GM12891 (cell line): ENCODE measurements at places on chromosomes 7 and 10.

GRCh38 chr10:33065111-33065510 lies 107.1 kb upstream of the ITGB1 start:
- DNase-seq: no peak

DNA sequence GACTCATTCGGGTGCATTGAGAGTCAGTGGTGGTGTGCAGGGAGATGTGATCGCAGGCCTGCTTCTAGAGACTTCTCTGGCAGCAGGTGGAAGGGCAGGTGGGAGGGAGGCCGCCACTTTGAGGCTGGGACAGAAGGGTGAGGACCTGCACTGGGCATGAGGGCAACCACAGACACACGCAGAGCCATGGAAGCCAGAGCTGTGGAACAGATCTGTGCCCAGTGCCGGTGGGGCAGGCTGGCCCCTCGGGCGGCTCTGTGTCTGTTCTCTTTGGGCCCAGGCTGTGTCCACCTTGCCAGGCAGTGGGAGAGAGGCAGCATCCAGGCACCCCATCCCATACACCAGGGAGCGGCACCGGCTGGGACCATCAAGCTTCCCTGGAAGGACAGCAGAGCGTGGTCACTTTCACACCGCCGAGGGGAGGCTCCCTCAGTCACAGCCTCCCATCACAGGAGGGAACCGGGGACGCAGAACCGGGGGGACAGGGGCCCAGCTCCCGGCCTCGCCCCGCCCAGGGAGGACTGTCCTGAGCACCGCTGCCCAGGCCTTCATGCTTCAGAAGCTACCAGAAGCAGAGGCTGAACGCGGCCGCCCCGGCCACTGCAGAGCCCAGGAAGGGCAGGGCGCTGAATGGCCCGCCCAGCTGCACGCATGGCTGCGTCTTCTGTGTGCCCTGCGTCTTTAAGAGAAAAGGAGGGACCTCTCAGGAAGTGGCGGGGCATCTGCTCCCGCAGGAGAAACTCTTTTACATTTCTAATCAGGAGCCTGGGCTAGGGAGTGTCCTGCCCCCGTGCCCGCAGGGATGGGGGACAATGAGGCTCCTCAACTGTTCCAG lies 32.1 kb downstream of the EN2 start:
- no peak for DNase-seq

DNA sequence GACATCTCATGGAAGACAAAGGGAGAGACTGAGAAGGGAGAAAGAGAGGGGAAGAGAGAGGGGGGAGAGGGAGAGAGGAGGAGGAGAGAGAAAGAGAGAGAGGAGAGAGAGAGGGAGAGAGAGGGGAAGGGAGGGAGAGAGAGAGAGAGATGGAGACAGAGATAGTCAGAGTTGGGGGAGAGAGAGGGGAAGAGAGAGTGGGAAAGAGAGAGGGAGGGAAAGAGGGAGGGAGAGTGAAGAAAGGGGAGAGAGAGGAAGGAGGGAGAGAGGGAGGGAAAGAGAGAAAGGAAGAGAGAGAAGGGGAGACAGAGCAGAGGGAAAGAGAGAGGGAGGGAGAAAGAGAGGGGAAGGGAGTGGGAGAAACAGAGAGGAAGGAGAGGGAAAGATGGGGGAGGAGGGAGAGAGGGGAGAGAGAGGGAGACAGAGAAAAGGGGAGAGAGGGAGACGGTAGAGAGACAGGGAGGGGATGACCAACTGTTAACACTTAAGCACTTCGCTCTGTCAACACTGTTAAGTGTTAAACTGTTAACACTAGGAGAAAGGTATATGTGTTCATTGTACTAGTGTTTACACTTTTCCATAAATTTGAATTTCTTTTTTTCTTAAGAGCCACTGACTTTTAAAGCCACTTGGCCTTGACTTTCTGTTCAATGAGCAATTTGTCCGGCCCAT lies 21.8 kb upstream of the SDK1 start:
- no peak for DNase-seq

GRCh38 chr7:137006293-137006692 lies 137.8 kb downstream of the CHRM2 start:
- DNase-seq: no peak

GRCh38 chr7:77454802-77455201 lies 38.7 kb upstream of the GSAP start:
- DNase-seq: no peak

DNA sequence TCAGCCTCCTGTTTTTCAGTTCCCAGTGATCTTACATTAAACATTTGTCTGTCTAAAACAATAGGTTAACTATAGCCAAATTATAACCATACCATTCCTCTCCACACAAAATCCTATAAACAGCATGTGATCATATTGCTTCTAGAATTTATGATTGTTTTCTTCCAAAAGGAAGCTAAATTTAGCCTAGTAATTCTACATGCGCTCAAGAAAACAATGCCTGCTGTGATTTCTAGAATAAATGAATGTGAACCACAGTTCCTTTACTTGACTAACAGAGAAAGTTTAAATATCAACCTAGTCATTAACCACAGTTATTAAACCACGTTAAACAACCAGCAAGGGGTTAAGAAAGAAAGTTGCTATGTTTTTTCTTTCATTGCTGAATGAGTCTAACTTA lies 26.4 kb downstream of the MET start:
- no peak for DNase-seq

DNA sequence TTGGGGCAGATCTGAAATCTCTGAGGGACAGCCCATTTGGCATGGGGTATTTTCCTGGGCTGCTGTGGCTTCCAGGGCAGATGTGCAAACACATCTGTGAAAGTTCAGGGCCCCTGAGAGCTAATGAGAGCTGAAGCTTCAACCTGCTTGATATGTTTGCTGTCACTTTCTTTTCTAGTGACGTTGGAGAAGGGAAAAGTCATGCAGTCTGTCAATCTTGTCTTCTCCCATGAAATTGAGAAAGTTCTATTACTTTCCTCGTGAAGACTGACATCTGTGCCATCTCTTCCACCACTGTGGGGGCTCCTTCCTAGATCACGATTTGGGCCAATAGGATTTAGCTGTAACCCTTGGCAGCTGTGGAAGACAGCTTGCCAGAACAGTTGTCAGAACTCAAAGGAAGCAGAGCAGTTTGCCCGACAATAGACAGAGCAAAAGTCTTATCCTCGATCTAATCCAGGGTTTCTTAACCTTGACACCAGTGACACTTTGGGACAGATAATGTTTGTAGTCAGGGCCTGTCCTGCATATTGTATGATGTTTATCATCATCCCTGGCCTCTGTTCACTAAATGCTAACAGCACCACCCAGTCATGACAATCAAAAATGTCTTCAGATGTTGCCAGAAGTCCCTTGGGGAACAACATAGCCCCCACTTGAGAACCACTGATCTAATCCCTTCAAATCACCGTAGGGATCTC lies 586.5 kb downstream of the LRMDA start:
- no peak for DNase-seq

GRCh38 chr7:2475678-2476015 lies 551 bp downstream of the GRIFIN start:
- DNase-seq: no peak

DNA sequence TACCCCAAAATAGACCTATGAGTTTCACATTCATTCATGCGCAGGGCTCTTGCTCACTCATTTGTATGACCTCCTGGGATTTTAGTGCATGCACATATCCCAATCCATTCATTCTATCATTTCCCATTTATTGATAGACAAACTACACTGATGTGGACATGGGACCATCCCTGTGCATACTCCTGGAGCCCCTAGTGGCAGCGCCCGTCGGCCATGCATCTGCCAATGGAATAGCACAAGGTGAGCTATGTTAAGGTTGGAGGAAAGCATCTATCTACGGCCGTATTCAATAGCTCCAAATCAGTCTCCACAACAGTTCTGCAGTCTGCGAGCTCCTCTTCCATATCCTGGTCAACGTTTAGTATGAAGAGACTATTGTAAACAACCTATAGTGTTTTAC lies 31.7 kb upstream of the FIGNL1 start:
- no peak for DNase-seq

GRCh38 chr10:44435196-44435595 lies 50.3 kb upstream of the CXCL12 start:
- no peak for DNase-seq

- no peak for DNase-seq
Measured at GRCh38 chr10:5940807-5941218, 36.5 kb downstream of the IL15RA start.

DNA sequence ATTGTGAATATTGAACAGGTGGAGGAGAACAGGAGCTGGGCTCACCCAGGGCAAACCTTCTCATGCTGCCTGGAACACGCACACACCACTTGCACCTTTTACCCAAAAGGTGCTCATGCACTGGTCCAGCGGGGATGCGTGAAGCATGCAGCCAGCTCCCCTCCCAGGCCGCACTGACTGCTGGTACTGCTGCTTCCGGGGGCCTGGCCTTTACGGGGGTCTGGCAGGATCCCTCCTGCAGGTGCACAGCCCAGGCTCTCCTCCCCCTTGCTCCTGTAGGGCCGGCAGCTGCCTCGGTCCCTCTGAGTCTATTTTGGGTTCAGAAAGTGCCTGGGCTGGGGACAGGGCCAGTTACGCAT lies 221.7 kb downstream of the DNAJB6 start:
- no peak for DNase-seq

DNA sequence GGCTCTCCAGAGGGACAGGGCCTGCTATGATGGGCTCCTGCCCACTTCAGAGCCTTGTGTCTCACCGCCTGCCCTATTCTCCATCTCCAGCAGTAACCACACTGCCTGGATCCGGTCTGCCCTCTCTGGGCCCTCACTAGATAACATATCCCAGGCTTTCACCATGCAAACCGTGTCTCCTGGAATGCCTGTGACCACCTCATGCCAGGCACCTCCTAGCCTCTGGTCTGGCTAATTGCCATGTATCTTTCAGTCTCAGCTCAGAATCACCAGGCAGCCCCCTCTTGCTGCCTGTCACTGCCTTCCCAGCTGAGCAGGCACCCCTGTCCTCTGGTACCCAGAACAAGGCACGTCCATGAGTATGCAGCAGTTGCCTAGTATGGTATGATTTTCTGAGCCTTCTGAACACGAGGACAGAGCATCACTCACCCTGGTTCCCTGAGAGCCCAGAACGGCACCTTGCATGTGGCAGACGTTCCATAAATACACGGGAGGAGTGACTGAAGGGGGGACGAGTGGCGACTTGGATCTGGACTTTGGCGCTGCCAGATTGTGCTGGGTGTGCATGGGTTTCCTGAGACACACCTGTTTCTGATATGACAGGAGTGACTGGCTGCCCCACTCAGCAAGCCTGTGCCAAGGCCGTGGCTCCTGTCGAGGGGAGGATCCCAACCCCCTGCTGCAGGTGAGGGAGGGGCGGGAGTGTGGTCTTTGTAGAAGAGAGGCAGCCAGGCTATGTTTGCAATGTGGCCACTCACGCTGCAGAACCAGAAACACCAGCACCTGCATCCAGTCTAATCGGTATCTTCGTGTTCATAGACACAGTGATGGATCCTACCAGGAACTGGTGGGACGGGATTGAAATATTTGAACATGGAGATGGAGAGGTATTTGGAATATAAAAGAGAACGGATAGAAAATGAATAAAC lies 95.2 kb downstream of the VOPP1 start:
- no peak for DNase-seq

DNA sequence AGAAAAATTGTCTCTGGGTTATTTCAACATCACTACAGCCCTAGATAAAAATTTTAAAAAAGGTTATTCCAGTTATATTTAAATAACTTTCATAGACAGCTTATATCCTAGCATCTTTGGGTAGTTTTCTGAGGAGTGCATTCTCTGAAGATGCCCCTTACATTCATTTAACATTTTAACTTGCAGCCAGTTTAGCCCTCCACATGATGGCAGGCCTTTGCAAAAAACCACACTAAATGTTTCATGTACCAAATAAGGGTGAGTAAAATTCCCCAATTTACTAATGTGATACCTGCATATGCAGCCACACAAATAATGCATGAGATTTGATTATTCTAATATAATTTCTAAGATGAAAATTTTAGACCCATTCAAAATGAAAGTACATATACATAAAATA lies 108.4 kb upstream of the ZWINT start:
- DNase-seq: no peak

- no peak for DNase-seq
Measured at GRCh38 chr10:78211561-78212051, 177.9 kb downstream of the RPS24 start.

GRCh38 chr7:16912540-16912939 lies 30.8 kb upstream of the AGR3 start:
- no peak for DNase-seq

DNA sequence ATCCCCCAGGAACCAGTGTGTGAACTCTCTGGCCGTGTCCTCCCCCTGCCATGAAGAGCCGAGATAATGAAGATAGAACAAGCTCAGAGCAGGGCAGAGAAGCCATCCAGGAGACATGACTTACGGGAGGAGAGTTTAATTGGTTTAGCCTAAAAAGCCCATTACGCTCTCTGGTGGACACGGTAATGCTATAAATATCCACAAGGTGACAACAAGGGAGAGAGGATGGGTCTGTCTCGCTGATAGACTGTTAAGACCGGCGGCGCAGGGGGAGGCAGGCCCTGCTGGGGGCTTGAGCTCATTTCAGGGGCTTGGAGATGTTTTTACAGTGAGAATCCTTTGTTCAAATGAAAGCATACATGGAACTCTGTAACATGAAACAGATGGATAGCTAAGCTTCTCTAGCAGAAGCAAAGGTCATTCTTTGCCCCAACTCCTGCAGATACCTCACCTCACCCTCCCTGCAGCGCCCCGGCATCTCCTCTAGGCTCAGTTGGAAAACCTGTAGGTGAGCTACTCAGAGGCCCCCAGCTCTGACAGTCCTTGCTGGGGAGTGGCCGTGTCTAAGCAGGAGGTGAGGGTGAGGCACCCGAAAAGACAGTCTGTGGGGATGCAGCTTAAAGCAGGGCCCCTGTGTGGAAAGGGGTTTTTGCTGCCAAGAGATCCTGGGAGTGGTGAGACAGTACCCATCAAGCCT lies 40.8 kb upstream of the LOXL4 start:
- no peak for DNase-seq

GRCh38 chr7:40220421-40220911 lies 85.7 kb downstream of the SUGCT start:
- no peak for DNase-seq

GRCh38 chr10:114245121-114245791 lies 6.2 kb downstream of the VWA2 start:
- DNase-seq: no peak

DNA sequence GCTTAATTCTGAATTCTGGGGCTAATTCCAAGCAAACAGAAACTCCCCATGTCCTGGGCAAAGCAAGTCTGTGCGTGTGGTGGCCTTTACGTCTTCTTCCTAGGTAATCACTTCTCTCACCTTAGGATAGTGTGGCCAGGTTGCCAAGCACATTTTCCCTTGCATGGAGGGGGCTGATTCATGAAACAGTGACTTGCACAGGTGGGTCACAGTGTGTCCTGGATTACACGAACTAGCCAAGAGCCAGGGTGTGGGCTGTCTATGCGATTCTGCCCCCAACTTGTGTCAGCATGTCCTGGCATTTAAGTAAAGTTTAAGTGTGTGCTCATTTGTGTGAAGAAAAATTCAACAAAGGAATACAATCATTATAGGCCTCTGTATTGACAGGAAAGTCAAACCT lies 18.5 kb upstream of the SEM1 start:
- DNase-seq: no peak

DNA sequence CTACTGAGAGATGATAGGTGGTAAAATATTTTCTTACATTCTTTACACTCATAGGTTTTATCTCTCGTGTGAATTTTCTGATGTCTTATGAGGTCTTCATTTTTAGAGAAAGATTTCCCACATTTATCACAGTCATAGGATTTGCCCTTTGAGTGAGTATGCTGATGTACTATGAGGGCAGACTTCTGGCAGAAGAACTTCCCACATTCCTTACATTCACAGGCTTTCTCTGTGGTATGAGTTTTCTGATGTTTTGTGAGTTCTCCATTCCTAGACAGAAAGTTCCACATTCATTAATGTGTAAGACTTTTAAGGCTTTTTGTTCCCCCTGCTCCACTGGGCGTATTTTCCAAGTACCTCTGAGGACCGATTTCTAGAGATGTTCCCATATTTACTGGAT lies 23.5 kb downstream of the ZNF25 start:
- no peak for DNase-seq
